ENCODE measurements at places on chromosomes 2 and 18. TPM values are rescaled to one million over a fixed set of nuclear protein-coding genes. Genes with fewer than 3 reads are reported as not detected.

GRCh38 chr18:49352321-49352720 lies 108.1 kb downstream of the DYM start:
- no peak for DNase-seq

STARD7 gene
- 159 TPM for total RNA-seq

GRCh38 chr2:26997394-26997793 lies 27.0 kb downstream of the MAPRE3 start:
- DNase-seq, result no peak

SF3B6 gene
- 137 TPM for total RNA-seq

DNA sequence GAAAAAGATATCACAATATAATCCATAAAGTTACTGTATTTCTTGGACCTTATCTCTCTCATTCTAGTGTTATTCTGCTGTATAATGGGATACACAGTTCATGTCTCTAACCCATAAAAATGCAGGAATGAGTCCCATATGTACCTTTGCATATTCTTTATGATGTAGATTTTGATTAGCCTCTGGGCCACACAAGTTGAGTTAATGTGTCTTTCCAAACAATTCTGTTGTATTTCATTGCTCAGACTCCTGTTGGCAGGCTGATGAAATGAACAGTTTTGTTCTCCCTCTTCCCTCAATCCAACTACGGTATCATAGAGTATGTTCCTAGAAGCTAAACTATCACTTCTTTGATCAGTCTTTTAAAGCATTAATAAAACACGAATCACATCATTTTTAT lies 113.2 kb upstream of the SATB2 start:
- DNase-seq, result no peak
